Activated CD8-positive, alpha-beta memory T cell treated with anti-CD3 and anti-CD28 coated beads, Interleukin-2, amount 50 U/mL, for 4 hours (primary cell): ENCODE measurements at places on chromosomes 1 and 21.

GRCh38 chr1:8374812-8375211 is 56.9 kb downstream of the SLC45A1 start:
- DNase-seq = no peak

DNA sequence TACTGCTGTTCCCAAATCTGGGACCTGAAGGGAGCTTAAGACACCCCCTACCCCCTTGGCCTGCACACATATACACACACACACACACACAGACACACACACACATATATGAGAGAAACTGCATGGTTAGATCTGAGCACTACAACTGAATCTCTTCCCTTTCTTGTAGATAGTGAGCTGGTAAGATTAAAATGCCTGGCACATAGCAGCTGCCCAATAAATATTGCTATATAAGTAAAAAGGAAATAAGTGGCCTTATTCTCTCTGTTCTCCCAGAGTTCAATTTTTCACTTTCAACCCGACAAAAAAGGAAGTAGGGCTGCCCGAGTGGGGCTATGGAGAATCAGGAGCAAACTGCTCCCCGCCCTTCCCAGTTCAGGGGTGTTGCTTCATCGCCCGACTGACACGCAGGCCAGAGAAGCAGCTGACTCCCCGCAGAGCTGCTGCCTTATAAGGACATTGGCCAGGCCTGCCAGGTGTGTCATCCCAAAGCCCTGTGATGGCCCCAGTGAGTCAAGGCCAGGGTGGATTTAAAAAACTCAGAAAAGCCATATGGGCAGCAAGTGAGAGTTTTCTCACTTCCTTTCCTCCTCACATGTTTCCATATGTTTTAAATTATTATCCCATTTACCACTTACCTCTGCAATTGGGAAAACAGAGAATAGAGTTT is 106.5 kb upstream of the SLC44A3 start:
- DNase-seq = no peak

DNA sequence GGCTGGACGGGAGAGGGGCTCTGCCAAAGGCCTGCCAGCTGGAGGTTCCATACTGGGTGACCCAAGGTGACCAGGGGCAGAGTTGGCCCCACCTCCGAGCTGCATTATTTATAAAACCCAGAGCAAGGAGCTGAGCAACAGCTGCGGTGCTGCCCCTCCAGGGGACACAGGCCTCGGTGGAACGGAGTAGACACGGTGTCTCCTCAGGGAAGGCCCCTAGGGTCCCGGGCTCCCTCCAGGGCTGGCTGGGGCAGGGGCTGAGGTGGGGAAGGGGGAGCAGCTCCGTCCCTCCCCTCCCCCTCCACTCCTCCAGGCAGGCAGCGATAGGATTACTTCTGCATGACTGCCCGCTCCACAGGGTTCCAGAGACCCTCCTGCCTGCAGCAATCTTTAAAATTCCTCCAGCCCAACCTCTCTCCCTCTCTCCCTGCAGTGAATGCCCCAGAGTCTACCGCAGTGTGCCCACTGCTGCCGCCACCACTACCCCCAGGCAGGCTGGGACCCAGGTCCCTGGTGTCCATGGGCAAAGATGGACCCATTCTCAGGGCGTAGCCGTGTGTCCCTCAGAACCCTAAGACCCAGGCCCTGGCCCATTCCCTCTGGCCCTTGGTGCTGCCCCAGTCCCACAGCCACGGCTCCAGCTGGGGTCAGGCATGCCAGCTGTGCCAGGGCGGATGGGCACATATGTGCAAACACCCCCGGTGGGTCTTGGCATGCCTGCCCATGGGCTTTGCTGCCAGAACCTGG is 10.8 kb downstream of the AHDC1 start:
- DNase-seq = no peak

- no peak for DNase-seq
Measured at GRCh38 chr1:94993931-94994645, 67.2 kb upstream of the CNN3 start.

GRCh38 chr1:113136476-113136875 is 63.5 kb downstream of the LRIG2 start:
- no peak for DNase-seq

GRCh38 chr1:101653482-101653946 is 343.2 kb downstream of the OLFM3 start:
- DNase-seq = no peak

DNA sequence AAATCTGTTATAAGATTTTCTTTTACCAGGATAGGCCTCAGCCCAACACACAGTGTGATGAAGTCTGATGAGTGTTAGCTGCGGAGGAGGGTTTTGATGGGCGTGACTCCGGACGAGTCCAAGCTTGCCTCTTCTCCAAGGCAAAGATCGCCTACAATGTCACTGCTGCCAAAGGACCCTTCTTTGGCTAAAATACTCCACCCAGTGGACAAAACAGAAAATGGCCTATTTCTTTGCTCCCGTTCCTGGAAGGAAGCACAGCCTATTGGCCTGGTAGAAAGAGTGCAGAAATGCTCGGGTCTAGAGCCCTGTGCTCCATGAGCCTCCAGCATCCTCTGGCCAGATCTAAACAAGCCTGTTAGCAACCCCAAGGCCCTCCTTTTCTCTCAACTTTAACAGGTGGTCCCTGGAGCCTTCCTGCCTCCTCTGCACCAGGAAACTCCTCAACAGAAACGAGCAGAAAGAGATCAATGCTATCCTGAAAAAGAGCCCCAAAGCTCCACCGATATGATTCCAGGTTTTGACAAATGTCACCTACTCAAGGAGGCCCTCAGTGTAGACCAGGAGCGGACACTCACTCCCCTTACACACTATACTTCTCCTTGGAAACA is 3.4 kb upstream of the CASQ2 start:
- no peak for DNase-seq

DNA sequence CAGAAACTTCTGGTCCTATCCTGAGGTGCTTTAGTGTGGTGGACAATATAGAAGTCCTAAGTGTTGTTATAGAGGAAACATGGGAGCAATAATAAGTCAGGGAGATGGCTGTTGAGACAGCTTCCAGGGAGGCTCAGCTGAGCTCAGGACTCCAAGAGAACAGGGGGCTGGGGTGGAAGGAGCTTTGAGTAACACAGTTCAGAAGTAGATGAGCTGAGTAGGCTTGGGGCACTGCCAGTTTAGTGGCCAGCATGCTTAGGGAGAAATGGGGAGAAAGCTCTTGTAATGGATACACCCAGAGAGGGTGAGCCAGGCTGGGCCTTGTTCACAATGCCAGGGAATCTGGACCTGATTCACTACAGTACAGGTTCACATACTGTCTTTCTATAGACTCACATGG is 201.6 kb downstream of the DAB1 start:
- no peak for DNase-seq

DNA sequence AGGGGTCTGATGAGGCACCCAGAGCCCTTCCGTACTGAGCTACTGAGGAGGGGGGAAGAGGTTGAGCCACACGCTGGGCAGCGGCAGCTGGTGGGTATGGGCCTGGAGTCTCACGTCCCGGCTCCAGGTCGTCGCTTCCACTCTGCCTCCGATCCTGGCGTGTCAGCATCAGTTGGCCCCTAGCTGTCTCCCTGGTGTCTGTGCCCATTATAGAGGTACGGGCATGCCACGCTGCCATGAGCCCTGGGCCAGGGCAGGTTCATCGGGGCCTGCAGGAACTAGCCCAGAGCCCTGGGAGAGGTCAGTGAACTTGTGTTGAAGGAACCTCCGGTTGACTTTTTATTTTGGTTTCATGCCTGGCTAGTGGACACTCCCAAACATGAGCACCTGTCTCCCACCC is 18.2 kb downstream of the COQ8A start:
- no peak for DNase-seq

GRCh38 chr1:25593861-25594260 is 22.7 kb upstream of the MAN1C1 start:
- no peak for DNase-seq

- DNase-seq = no peak
Measured at GRCh38 chr1:6800745-6801144, 15.5 kb downstream of the CAMTA1 start.

DNA sequence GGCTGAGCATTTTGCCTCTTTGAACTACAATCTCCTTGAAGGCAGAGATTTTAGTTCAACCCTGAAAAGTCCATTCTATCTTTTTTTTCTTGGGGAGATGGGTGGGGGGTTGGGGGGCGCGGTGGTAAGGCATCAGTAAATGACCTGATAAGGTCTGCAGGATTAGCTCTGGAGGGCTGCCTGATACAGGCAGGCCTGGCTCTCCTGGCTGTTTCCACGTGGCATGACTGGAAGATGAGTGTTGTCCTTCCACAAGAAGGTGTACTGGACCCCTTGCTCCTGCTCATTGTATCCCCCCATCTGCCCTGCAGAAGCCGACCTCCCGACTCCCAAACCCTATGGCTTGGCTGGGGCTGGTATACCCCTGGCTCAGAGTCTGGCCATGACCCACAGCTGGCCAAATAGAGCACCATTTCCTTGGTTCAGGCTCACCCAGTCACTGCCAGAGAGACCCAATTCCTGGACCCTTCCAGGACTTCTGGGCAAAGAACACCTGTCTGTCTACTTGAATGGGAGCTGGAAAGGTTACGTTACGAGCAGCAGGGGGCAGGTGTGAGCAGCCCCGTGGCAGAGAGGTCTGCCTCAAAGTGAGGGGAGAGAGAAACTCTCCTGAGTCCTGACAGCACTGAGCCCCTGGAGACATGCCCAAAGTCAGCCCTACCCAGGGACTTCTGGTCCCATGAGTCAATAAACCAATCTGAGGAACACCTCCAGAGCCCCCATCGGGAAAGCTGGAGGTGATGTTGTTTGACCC is 17.0 kb downstream of the DHRS3 start:
- DNase-seq = peak; percentile 68

GRCh38 chr1:22808676-22809483 is 98.2 kb downstream of the EPHB2 start:
- DNase-seq = no peak

DNA sequence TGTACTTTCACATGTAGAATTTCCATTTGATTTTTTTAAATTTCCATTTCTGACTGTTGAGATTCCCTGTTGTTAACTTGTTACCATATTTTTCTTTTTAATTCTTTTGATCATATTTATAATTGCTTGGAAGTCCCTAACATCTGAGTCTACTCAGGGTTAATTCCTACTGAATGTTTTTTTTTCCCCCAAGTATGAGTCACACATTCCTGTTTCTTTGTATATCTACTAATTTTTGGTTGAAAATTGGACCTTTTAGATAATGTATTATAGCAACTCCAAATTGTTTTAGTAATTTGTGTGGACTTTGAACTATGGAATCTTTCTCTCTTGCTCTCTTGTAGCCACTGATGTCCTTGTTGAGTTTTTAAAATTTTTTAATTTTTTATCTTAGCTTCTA is 54.6 kb downstream of the STXBP3 start:
- DNase-seq = no peak

DNA sequence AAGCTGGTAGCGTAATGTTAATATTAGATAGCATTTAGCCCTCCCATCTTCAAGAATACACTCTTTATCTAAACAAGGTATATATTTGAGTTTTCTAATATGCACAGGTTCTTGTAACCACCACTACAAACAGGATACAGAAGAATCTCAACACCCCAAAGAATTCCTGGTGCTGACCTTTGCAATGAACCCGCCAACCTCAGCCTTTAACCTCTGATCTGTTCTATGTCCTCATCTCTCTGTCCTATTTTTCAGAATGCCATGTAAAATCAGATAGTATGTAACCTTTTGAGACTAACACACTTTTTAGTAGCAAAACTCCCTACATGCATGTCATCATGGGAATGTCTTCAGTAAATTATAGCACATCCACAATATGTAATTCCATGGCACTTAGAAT is 71.1 kb downstream of the LRRC8C start:
- DNase-seq = no peak

DNA sequence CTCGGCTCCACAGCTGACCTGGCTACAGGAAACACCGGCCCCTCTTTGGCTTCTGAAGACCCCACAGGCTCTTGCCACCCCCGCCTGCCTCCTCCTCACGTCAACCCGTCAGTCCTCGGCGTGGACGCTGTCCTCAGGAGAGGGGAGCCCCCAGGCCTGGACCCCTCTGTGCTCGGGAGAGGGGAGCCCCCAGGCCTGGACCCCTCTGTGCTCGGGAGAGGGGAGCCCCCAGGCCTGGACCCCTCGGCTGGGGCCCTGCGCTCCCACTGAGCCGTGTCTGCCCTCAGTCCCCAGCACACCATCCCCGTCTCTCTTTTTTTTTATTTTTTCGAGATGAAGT is 26.0 kb upstream of the C1orf159 start:
- DNase-seq = no peak

- DNase-seq = no peak
Measured at GRCh38 chr1:91655912-91656449, 155.3 kb downstream of the CDC7 start.

DNA sequence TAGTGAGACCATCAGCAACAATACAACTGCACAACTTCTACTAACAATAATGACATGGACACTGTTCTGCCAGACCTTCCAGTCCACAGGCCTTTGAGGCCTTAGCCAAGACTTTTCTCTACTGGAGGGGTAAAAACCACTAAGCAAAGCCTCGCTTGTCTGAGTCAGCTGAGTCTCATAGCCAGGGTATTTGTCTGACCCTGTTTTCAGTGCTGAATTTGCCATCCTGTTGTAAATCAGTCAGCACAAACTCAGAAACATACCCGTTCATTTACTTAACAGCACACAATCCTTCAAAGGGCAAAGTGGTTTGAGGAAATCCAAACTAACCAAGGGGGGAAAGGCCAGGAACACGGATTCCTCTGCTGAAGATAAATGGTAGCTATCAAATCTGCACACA is 537.8 kb downstream of the SMYD3 start:
- DNase-seq = no peak
